RWPE1 (cell line): ENCODE measurements at places on chromosomes 13 and 19.

- DNase-seq, result no peak
Observed at GRCh38 chr13:114325729-114326128, 11.4 kb downstream of the CHAMP1 start.

GRCh38 chr19:50688766-50689165, 30.8 kb downstream of the SHANK1 start:
- no peak for DNase-seq

- DNase-seq, result no peak
Observed at GRCh38 chr13:51435002-51435578, 17.7 kb downstream of the INTS6 start.

- peak; percentile 82 for DNase-seq
Observed at GRCh38 chr19:872266-872951, 12.9 kb downstream of the CFD start.

GRCh38 chr19:32692727-32693061, 1.1 kb downstream of the NUDT19 start:
- DNase-seq, result no peak
